ENCODE measurements at places on chromosomes 16 and 17.

DNA sequence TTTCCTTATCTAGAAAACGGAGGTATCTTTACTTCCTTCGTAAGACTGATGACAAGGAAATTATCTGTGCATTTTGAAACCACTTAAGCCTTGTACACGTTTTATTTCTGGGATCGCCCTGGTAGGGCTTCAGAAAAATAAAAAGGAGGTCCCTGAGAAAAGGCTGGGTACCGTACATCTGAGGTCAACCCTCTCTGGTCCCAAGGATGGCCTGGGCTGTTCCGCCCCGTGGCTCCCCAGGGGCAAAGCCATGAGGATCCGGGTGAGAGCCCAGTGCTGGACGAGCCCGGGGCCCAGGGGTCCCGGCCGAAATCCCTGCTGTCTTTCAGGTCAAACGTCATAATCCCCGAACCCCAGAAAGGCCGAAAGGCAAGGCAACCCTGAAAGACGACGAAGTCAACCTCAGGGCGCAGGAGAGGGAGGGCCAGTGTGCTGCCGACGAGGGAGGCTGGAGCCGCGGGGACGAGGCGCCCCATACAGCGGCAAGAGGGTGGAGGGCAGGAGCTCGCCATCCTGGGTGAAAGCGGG is 656 bp upstream of the FUS start:
- DNase-seq = no peak

- DNase-seq = no peak
Measured at GRCh38 chr16:86481607-86482006, 28.7 kb upstream of the FOXF1 start.

DNA sequence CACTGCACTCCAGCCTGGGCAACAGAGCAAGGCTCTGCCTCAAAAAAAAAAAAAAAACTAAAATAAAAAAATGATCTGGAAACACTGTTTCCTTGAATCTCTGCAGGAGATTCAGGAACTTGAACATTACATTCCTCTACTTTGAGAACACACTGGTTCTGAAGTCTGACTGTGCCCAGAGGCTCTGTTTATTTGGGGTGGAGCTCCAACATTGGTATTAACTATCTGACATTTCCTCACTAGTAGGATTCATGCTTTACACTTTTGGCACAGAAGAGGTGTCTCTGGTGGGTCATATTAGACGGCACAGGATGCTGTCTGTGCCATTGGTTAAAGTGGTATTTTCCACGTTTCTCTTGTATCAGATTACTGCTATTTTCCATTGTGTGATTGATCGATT is 10.4 kb downstream of the SULT1A2 start:
- no peak for DNase-seq

DNA sequence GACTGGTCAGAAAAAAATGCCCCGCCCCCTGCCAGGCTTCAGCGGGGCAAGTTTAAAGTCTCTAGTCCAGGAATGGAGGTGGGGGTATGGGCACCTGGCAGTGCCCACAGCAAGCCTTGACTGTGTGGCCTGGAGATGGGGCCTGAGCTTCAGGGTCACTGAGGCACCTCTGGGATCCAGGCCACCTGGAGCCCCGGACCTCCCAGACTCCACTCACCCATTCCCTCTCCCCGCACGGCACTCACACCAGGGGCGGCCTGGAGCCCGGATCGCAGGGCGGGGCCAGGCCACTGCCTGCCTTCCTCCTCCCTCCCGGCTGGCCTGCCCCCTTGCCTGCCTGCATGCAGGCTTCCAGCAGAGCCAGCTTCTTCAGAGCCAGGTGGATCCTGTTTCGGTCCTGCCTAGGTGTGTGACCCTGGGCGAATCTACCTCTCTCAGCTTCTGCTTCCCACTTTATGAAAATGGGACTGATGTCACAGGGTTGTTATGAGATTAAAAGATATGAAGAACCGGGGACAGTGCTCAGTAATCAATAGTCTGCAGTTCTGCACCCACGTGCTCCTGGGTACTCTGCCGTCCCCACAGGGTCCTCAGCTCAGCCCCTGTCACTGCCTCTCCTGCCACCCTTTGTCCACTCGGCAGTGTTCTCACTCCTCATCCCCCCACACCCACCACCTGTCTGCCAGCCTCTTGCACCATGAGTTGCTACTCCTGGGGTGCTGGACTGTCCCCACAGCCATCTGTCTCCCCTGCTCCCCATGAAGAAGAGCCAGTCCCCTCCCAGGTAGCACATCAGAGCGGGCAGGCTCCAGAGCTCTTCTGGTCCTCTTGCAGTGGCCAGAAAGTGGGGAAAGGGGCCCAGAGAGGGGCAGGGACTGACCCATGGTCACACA is 1.2 kb upstream of the TCAP start:
- no peak for DNase-seq

GRCh38 chr16:76278980-76279379 is 1.8 kb downstream of the CNTNAP4 start:
- DNase-seq = peak; percentile 71

GRCh38 chr17:74994440-74994839 is 7.0 kb downstream of the CDR2L start:
- no peak for DNase-seq

DNA sequence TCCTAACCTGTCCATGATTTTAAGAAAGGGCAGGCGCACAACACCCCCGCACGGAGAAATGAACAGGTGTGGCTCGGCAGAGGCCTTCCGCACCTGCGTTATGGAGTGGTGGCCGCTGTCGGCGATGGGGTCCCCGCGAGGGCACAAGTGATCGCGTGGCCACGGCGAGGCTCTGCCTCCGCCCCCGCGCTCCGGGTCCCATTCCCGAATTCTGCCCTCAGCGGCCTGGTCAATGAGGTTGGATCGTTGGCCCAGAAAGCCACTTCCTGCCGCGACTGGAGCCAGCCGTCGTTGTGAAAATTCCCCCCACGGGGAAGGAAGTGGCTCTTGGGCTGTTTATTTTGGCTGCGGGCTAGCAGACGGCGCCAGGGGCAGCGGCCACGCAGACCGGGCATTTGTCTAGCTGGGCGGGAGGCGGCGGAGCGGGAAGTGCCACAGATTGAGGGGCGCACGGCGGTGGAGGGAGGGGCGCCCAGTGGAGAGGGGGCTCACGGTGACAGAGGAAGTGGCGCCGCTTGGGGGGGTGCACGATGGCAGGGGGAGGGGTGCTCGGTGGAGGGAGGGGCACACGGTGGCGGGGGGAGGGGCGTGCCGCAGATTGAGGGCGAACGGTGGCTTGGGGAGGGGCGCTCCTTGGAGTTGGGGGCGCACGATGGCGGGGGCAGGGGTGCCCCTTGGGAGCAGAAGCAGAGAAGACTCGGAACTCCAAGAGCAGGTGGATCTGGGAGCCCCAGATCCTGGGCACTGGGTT is 25.0 kb downstream of the MRC2 start:
- DNase-seq = no peak

- no peak for DNase-seq
Measured at GRCh38 chr17:59451706-59452105, 113.7 kb upstream of the DHX40 start.

DNA sequence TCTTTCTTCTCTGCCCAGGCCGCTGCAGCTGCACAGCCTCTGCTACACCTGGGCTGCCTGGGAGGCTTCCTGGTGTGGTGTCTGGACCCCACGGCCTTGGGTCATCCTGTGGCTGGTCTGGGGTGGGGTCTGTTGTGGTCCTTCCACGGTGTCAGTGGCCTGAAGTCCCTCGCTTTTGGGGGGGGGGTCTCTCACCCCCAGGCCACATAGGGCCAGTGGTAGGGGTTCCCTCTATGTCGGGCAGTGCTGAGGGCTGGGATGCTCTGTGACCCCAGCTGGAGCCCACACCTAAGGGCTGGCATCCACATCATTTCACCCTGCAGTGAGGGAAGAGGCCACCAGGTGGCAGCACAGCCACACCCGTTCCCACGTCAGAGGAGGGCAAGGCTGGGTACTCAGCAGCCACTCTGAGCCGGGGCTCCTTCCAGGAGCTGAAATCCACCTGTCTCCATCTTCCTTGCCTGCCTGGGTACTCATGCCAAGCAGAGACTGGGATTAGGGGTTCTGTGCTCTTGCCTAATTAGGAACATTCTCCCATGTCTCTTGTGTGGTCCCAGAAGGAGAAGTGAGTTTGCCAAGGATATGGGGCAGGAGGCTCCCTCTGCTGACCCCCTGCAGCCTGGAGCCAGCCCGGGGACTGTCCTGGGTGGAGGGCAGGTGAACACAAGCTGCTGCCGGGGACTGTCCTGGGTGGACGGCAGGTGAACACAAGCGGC is 13.0 kb downstream of the ENGASE start:
- peak; percentile 70 for DNase-seq

DNA sequence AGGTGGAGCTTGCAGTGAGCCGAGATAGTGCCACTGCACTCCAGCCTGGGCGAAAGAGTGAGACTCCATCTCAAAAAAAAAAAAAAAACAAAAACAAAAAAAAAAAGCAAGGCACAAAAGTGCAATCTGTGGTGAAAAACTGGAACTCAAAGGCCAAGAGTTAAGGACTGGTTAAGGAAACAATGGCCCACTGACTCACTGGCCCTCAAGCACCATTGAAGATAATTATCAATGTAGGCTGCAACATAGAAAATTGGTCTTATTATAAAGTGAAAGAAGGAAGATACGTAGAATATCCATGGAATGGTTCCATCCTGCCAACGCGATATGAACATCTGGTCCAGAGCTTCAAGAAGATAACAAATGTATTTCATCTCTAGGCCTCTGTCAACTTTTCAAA is 444.2 kb downstream of the SOX9 start:
- DNase-seq = no peak

DNA sequence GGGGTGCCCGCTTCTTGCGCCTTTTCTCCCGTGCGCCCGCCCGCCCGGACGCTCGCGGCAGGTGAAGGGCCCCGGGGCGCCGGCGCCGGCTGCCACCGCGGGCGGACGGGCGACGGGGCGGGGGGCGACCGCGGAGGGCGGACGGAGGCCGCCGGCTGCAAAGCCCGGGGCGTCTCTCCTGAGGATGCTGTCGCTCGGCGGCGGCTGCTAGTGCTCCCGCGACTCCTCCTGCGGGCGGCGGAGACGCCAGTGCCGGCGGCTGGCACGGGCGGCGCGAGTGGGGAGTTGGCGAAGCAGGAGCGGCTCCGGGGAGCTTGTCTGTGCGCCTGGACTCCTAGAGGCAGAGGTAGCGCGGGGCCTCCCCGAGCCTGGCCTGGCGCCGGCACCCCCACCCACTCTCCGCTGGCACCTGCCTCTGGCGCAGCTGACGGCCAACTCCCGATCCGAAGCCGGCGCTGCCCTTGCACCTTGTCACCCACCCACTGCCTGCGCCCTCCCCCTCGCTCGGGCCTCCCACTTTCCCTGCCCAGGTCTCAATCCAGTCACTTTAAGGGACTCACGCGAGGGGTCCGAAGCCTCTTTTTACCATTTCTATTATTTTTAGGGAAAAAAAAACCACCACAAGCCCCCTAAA is at the start of gene FAM20A:
TSS of gene FAM20A (minus strand) at position 437 of the 634 bp plus-strand sequence. CDS start 701 bp downstream, outside the sequence.
- DNase-seq = no peak

DNA sequence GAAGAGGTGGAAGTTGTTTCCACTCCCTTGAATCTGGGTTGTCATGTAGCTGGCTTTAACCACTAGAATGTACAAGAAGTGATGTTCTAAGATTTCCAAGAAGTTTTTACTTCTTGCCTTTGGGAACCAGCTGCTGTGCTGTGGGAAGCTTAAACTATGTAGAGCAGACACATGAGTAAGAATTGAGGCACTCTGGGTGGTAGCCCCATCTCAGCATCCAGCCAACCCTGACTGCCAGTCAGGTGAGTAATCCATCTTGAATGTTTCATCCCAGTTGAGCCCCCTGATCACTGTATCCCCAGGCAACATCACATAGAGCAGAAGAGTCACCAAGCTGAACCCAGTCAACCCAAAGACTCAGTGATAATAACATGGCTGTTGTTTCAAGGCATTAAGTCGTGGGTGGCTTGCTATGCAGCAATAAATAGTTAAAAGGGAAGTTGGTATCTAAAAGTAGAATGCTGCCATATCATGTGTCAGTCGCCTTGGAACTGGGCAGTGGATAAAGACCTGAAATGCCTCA is 62.8 kb upstream of the GPR139 start:
- DNase-seq = no peak

DNA sequence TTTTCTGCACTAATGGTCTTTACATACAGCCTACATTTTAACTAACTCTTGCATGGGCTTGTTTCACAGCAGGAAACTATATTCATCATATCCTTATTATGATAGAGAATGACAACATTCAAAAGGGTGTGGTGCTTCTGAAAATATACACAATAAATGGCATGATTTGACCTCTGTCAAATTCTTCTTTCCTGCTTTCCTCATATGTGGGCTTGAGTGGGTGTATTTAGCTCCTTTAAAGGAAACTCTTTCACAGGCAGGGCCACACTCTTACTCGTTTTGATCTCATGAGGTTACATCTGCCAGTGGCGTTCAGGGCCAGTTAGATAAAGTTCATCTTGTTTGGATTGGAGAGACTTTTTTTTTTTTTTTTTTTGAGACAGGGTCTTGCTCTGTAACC is 6.1 kb downstream of the SLC35G3 start:
- DNase-seq = no peak

- DNase-seq = peak; percentile 8
Measured at GRCh38 chr16:46947900-46948547, 25.4 kb downstream of the DNAJA2 start.

- DNase-seq = no peak
Measured at GRCh38 chr16:17235147-17235815, 235.5 kb downstream of the XYLT1 start.

Data from NCI-H1694 treated with DMSO at 0.1 percent for 48 hours (cell line).